Head of caudate nucleus (tissue), 42 donors: ENCODE measurements at places on chromosomes 3 and 15.
A peak's percentile ranks its signal among the peaks of the same experiment; 100 is the strongest.

DNA sequence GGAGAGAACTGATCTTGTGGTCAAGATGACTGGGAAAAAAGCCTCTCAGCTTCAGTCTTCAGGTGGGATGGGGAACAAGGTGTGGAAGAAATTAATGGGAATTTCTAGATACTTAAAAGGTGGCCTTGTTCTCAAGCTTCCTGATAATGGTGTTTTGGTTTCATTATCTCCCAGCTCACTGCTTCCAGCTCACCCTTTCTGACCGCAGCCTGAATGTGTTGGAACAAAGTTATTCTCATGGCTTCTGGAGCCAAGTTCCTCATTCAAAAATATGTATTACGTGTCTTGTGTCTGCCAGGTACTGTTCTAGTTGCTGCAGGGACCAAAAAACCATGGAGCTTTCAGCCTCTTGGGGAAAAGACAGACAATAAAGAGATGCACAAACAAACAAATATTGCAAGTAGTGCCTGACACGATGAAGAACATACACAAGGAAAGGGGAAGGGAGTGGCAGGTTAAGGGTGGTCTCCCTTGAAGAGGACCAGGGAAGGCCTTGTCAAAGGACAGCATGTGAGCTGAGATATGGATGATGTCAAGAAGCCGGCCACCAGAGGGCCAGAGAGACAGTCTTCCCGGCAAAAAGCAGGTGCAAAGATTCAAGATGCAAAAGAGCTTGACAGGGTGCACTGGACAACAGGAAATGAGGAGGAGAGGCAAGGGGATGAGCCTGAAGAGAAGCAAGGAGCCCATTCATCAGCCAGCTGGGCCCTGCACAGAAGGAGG, 35.5 kb downstream of the ARRDC4 start:
- DNase-seq, result no peak

DNA sequence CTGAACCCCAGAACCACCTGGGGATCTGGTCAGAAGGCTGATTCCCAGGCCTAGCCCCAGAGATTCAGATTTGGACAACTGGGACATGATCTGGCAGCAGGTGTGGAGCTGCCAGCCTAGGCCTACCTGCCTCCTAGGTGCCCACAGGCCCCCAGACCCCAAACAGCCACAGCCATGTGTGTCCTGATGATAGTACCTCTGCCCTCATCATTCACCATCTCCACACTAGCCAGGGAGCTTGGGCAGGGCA, 34.7 kb downstream of the HMCES start:
- DNase-seq, result no peak

DNA sequence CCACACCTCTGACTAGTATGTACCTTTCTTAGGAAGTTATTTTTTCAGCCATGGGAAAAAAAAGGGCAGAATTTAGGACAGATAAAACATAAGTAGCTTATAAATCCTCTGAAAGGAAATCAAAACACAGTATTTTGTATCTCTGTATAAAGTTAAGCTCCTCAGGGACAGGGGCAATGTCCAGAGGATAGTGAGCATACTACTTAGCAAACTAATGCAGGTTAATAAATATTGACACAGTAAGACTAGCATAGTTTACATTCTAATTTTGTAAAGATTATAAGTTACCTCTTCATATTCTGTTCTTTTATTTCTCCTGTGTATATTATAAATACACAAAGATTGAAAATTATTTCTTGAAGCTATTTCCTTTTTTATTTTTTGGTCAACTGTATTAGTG, 2.1 kb downstream of the UBE3A start:
- DNase-seq, result no peak

- no peak for DNase-seq
These were observed 123.4 kb upstream of the MB21D2 start for GRCh38 chr3:193040836-193041672.

GRCh38 chr3:145536461-145536860, 624.5 kb downstream of the PLOD2 start:
- DNase-seq, result no peak

DNA sequence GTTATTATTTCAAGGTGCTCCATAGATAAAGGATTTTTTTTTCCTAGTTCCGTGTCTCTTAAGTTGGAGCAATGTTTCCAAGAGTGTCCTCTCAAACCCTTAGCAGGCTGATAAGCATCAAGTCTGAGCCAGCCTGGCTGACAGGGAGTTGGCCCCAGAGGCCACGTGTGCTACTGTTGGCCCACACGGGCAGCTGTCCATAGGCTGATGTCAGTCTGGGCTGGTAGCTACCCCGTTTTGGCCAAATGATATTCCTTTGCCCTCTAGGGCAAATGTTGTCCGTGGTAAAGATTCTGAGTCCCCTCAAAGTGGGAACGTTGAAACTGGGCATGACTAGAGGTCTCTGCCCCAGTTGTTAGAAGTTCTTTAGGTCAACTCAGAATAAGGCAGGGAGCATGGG, 99.4 kb downstream of the FLNB start:
- DNase-seq, result no peak

- no peak for DNase-seq
These were observed 370.2 kb upstream of the ZNF385D start for GRCh38 chr3:22121068-22121701.

DNA sequence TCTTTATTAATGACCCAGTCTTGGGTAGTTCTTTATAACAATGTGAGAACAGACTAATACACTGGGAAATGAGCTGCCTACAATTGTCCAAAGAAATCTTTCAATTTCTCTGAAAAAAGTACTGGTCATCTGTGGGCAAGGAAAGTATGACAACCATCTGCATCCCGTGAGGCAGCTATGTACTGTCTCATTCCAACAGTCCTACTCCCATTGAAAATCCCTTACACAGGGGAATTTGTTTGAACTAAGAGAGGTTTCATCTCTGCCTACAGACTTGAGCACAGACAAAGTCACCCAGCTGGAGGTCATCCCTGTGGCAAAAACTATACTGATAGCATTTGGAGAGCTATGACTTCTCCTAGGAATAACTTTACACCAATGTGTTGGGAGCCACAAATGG, 27.1 kb downstream of the SHC4 start:
- no peak for DNase-seq

- DNase-seq, result no peak
These were observed 2.5 kb downstream of the RBM15B start for GRCh38 chr3:51393564-51393963.

- no peak for DNase-seq
These were observed 87.5 kb upstream of the SNRPA1 start for GRCh38 chr15:101382544-101382943.

DNA sequence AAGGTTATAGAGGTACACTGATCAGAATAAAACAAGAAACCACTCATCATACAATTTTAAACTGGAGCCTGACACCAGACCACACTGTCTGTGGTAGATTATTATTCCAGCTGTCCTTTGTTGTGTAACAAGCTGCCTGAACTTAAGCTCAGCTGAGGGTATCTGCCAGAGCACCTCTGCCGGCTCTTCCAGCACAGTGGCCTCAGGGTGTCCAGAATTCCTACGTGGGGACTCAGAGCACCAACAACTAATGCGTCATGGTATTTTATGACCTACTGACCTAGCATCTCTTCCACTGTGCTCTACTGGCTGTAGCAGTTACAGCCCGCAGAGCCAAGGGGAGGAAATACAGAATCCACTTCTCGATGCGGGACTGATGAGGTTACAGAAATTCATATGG, 15.6 kb upstream of the RAF1 start:
- no peak for DNase-seq

- no peak for DNase-seq
These were observed 36.6 kb upstream of the MGLL start for GRCh38 chr3:127858937-127859336.

- no peak for DNase-seq
These were observed 1.8 kb upstream of the PCBP4 start for GRCh38 chr3:51968883-51969678.

GRCh38 chr3:120214176-120214575, 70.8 kb downstream of the GPR156 start:
- no peak for DNase-seq

GRCh38 chr15:51111061-51111460, 16.4 kb upstream of the TNFAIP8L3 start:
- DNase-seq, result no peak

- DNase-seq, result no peak
These were observed 799 bp downstream of the ABI3BP start for GRCh38 chr3:100992231-100993012.

- DNase-seq, result no peak
These were observed 71.6 kb downstream of the ADCY5 start for GRCh38 chr3:123377243-123377740.

- peak; percentile 57 for DNase-seq
These were observed 25.7 kb downstream of the RPLP1 start for GRCh38 chr15:69478259-69478781.

DNA sequence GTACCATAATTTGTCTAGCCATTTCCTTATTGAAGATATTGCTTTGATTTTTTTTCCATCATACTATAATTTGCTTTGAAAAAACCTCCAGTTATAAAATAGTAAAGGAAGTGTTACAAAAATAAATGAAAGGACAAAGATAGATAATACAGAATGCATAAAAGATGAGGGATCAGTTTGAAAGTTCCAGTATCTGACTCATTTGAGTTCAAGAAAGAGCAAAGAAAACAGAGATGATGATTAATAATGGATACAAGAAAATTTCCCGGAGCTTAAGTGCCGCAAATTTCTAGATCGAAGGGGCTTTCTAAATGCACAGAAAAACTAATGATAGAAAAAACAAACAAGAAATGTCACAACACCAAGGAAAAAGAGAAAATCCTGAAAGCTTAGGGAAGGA, 4.3 kb downstream of the WDR48 start:
- no peak for DNase-seq

GRCh38 chr3:10855083-10855870, 39.2 kb downstream of the SLC6A11 start:
- DNase-seq, result no peak

- DNase-seq, result no peak
These were observed 27.9 kb downstream of the PLCL2 start for GRCh38 chr3:16912400-16913263.

DNA sequence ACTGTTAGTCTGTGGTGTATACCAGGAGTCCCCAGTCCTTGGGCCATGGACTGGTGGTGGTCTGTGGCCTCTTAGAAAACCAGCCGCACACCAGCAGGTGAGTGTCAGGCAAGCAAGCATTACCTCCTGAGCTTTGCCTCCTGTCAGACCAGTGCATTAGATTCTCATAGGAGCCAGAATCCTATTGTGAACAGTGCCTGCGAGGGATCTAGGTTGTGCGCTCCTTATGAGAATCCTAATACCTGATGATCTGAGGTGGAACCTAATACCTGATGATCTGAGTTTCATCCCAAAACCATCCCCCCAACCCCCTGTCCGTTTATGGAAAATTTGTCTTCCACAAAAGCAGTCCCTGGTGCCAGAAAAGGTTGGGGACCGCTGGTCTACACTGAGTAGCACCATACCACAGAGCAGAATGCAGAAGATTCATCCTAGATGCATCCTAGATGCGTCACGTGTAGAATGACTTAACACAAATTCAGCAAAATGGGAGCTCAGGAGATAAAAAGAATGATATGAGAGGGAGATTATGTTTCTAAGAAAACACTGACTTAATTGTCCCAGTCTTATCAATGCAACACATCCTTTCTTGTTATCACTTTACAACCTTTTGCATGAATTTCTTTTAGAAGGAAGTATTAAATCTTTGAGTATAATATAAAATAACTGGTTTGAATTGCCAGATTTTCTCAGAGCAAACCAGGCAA, 28.5 kb downstream of the SELENOT start:
- DNase-seq, result no peak

DNA sequence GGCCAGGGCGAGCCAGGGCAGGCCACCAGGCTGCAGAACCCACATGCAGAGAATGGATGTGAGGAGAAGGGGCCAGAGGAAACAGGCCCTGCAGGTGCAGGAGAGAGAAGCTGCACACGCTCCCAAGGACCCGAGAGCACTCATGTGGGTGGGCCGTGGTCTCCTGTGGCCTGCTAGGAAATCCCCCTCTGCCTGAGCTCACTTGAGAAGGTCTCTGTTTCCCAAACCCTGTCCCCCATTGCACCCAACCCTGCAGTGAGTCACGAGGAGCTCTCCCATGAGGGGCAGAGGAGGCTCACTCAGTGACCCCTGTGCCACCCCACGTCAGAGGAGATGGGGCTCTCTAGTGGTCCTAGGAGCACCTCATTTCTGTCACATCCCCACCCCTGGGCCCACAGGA, 111.1 kb downstream of the KLF13 start:
- DNase-seq, result no peak

DNA sequence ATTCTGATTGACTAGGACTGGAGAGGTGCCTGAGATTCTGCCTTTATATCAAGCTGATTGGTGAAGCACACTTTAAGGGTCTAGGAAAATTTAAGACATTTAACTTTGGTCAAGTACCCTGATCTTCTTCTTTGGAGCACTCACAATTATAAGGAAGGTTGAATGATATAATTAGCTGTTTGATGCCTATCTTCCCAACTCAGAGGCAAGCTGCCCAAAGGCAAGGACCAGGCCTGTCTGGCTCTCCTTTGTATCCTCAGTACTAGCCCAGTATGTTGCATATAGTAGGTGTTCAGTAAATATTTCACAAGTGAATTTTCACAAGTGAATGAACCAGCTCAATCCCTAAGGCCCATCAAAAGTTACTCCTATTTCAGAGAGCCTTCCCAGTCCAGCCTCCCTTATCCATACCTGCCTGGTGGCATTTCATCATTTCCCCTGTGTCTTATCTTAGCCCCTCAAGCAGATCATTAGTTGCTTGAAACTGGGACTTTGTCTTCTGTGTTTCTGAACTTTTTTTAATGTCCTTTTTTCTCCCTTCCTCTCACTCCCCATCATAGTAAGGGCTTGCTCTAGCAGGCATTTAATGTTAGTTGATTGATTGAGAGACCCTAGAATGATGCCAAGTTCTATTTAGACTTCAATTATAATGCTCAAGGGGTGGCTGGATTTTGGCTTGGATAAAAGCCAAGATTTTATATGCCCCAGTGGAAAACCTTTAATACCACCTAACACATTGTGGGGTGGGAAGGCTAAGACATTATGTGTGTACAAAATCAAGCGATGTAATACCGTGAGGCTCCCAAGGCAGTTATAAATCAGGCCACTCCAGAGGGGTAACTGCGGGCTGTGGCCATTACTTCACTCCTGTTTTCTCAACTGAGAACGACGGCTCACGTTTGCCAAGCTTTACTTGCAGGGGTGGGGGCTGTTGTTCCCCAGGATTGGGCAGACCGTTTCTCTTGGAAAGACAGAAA, 43.2 kb upstream of the BOC start:
- no peak for DNase-seq

GRCh38 chr3:160950542-160950941, 154.6 kb downstream of the B3GALNT1 start:
- DNase-seq, result no peak

DNA sequence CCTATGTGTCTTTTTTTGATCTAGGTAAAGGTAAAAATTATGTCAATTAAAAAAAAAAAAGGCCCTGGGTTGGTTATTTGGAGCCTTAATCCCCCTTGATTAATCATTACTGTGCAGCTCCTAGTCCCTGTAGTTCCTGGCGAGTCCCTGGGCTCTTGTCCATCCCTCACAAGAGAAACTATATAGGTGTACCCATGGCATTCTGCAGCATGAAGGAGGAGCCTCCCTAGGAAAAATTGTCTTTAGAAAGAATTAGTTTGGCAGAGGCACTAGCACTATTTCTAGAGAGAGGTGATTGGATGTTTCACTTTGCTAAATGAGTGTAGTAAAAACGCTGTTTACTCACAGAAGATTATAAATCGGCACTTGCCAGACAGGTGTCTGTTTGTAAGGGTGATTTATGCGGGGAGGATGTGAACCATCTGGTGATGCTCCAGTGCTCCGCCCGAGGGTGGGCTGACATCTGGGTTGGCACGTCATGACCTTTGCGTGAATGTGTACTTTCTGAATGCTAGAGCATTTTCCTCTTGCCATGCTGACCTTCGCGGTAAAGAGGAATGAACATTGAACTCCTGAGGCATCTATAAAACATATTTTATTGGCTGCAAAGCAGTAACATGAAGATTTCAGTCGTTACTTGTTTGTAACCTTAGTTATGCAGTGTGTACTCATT, 12.6 kb downstream of the PLCL2 start:
- no peak for DNase-seq

GRCh38 chr3:58794750-58795149, 128.2 kb upstream of the FAM3D start:
- no peak for DNase-seq
